T-cell (primary cell): ENCODE measurements at places on chromosomes 11 and 22. TPM values are rescaled to one million over a fixed set of nuclear protein-coding genes. Genes with fewer than 3 reads are reported as not detected.

The KRTAP5-10 gene
- not detected for total RNA-seq

The IFITM10 gene
- 0.72 TPM for total RNA-seq

The PNPLA3 gene
- 0.26 TPM for total RNA-seq

The AMOTL1 gene
- total RNA-seq = 0.82 TPM

The MOV10L1 gene
- not detected for total RNA-seq

The MICAL3 gene
- 19.1 TPM for total RNA-seq

The CATSPER1 gene
- total RNA-seq = not detected

The E2F8 gene
- 0.25 TPM for total RNA-seq

The P2RX6 gene
- 1.2 TPM for total RNA-seq

The OR52A1 gene
- total RNA-seq = not detected

The THRSP gene
- total RNA-seq = not detected

The IGSF9B gene
- total RNA-seq = 63.1 TPM
